Stimulated activated CD8-positive, alpha-beta memory T cell treated with anti-CD3 and anti-CD28 coated beads, Interleukin-4, amount 100 ng/mL, for 1 hour (primary cell): ENCODE measurements at places on chromosomes 12 and 14.

- peak; percentile 53 for DNase-seq
Observed at GRCh38 chr14:32201193-32201815, 541 bp upstream of the RNU6-7 start.

GRCh38 chr12:89345830-89346740 lies 6.2 kb downstream of the DUSP6 start:
- no peak for DNase-seq

- no peak for DNase-seq
Observed at GRCh38 chr14:91861091-91861490, 6.2 kb downstream of the TC2N start.

DNA sequence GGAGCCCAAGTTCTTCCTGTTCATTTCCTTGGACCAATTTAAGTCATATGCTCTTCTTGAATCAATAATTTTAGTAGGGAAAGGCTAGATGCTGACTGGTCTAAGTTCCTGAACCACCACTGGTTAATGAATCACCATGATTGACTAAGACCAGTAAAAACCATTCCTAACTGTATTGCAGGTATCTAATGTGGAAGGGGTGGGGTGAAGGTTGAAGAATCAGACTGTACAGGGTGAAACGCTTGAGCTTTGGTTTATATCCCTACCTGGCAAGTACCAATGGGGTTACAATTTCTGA lies 100.1 kb downstream of the DYRK2 start:
- DNase-seq: no peak

GRCh38 chr14:100127853-100128455 lies 31.5 kb downstream of the DEGS2 start:
- DNase-seq: no peak

- no peak for DNase-seq
Observed at GRCh38 chr12:38477340-38478090, 160.9 kb downstream of the ALG10B start.

- DNase-seq: peak; percentile 3
Observed at GRCh38 chr12:106248312-106248845, 559 bp upstream of the CKAP4 start.

DNA sequence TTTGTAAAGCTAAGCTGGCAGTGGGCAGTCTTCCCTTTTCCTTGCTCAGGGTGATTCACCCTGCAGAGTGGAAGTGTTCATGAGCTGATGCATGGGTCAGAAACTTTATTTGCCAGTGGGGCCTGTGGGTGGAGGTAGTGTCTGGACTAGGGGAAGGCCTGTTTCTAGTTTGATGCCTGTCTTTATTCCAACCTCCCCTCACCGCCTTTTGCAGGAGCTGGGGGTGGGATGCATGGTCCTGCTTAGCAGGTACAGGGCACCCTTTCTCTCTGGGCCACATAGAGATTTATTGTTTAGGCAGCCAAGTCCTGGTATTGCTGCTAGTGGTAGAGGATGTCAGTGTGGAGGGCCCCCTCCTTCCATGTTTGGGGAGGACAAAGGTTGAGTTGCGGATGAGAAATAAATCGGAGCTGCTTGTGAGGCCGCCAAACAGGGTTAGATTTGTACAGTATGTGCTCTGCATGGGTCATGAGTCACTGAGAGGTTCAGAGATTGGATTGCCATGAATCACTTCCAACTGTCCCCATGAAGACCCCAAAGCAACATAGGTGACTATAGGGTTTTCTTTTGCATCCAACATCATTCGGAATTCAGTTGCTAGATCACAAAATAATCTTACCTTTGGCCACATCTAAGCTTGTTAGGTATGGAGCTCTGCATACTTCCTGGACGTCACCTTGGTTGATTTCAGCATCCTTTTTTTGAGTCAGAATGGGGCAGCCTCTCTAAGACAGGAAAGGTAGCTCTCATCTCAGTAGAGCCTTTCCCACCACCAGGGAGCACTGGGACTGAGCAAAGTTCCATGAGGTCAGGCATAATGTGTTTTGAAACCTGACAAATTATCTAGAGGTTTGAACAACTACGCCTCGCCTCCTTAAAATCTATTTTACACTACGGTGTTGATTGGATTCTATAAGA lies 8.8 kb downstream of the SMOC1 start:
- DNase-seq: no peak

- DNase-seq: no peak
Observed at GRCh38 chr14:32472512-32473463, 143.7 kb downstream of the AKAP6 start.

GRCh38 chr12:50882563-50882962 lies 39.8 kb downstream of the TMPRSS12 start:
- no peak for DNase-seq

DNA sequence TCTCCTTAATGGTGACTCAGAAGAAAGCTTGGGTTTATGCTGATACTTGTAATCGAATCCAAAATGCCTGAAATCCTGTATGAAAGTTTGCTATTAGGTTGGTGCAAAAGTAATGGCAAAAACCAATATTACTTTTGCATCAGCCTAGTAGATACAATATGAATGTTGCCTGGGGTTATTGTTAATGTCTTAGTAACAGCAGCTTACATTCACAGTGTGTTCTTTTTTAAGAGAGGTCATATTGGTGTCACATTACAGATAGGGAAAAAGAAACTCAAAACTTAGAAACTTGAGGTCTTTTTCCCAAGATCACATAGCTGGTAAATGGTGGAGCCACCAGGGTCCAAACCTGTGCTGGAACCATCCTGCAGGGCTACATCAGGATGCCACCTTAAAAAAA lies 25.2 kb downstream of the SRGAP1 start:
- DNase-seq: no peak

DNA sequence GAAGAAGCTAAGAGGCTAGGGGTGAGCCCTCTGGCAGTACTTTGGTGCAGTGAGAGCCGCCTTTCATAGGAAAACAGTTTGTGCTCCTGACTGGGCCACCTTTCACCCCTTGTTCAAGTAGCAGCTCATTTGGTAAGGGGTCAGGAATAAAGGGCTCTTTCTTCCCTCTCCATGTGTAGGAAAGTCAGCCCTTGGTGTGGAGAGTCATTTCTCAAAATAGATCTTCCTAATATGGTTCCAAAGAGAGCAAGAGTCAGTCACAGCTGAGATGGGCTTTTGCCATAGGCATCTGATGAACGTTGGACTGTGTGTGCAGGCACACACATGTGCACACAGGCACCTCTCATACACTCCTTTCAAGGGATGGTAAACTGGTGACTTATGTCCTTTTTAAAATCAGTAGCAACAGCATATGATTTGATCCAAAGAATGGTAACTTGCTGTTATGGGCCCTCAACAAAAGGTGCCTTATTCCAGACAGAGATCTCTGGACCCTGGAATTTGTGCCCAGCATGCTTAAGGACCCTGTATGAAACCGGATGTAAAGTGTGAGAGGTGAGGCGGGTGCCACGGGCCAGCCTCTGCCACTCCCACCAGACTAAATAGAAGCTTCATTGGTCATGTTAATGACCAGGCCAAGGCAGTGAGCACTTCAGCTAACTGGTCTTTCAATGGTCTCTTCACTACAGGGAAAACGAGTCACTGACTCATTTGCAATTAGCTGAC lies 16.7 kb upstream of the RIC8B start:
- no peak for DNase-seq

GRCh38 chr14:72614891-72615415 lies 278.9 kb downstream of the DPF3 start:
- DNase-seq: no peak

GRCh38 chr12:29782285-29782870 lies 1.4 kb downstream of the TMTC1 start:
- no peak for DNase-seq

GRCh38 chr12:22610131-22610530 lies 14.8 kb upstream of the ETNK1 start:
- no peak for DNase-seq

DNA sequence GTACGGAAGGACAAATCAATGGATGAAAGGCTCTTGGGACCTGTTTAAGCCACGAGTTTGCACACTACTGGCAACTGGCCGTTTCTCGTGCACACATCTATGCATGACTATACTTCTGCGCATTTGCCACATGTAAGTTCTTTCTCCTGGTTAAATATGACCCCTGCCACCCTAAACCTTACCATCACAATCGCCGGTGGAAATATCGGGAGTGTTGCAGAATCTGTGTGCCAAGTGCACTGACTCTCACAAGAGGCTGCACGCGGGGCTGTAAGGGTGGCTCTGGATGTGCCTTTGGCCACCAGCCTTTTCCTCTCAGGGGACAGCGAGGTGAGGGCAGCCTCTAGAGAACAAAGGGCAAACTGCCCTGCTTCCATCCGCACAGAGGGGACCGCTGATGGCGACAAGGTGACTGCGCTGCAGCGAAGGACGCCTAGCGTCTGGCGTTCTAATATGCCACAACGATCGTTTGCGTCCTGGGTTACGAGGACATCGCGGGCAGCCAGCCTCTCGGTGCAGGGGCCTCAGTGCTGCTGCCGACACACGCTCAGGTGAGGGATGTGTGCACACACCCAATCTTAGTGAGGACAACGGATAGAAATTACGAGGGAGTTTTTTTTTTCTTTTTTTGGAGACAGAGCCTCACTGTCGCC lies 232.2 kb downstream of the PCNX1 start:
- DNase-seq: no peak

DNA sequence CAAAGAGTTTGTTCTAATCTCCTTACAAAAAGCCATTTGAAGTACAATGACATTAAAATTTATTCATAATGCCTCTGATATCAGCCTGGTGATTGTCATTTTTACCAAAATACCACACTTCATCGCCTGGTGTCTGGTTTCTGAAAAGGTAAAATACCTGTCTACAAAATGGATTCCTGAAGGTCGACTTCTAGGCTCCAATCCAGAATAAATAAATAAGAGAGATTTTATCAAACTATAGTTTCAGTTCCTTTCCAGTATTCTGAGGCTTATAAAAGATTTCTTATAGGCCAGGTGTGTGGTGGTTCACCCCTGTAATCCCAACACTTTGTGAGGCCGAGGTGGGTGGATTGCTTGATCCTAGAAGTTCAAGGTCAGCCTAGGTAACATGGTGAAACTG lies 340.7 kb downstream of the SLC16A7 start:
- DNase-seq: no peak
